ENCODE measurements at places on chromosomes 7 and 10.

DNA sequence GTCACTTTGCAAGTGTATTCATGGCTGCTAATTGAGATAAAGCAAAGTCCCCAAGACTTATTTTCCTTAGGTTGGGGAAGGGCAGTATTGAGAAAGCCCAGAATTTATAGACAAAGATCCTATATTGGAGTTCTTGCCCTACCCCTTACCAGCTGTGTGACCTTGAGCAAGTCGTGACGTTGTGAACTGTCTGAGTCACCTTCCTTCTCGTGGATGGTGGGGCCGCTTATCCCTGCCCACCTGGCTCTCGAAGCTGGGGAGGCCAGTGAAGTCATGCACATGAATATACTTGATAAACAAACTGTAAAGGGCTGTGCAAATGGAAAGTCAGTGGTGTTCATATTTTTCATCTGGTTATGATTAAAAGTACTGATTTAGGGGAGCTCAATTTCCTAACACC, 127.4 kb downstream of the TACC2 start:
- DNase-seq = no peak

- peak; percentile 36 for DNase-seq
These were observed 39.6 kb upstream of the CABCOCO1 start for GRCh38 chr10:61623161-61623560.

- DNase-seq = no peak
These were observed 10.4 kb upstream of the SMC3 start for GRCh38 chr10:110556969-110557601.

GRCh38 chr10:6052247-6053221, 9.6 kb downstream of the IL2RA start:
- DNase-seq = no peak

DNA sequence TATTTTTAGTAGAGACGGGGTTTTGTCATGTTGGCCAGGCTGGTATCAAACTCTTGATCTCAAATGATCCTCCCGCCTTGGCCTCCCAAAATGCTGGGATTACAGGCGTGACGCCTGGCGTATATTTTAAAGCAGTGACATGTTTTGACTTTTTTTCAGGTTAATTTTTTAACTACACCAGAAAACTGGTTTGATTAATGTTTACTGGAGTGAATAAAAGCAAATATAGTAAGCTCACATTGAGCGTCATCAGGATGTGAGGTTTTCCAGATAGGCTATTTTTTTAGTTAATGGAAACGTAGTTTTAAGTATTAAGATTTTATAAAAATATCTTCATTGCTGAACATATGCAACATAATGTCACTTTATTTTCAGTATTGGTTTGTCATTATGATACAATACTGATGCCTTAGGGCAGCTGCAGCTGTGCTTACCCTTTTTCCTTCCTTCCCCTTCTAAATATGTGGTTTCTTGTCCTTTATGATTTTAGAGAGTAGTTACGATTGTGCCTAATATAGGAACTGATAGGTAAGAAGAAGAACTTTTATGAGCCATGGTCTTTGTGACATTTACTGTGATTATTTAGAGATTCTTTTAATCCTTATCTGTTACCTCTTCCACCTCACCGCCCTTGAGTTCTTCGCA, 37.3 kb downstream of the TMEM60 start:
- no peak for DNase-seq

DNA sequence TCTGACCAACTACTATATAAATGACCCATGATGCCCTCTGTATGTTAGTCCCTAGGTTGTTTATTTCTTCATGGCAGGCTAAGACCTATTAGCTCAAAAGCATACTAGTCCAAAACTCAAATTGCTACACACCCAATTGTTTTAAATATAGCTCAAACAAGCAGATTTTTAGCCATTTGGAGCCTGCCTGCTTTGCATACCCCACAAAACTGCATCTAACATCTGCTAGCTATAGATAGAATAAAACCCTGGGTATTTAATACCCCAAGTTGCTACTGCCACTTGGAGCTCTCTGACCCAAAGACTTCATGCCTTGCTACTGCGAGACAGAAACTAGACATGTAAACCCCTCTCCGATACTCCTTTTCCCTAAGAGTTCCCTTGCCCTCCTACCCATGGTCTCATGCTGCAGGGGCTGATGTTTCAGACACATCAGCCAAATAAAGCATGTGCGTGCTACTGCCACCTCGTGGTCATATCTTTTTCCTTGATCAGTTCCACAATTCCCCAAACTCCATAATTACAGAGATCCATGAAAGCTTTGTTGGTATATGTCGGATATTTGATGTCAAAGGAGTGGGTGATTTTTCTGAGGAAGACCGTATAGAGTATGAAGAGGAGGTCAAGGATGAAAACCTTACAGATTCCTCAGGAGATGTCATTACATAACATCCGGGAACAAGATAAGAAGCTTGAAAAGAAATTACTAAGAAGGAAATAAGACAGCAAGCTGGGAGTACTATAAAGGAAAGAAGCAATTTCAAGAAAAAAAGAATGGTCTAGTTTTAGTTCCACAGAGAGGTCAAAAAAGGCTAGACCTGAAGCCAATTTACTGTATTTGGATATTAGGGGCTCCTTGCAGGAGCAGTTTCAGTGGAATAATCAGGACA, 386.6 kb downstream of the SH2D4B start:
- peak; percentile 12 for DNase-seq

GRCh38 chr10:52146766-52147165, 167.3 kb upstream of the DKK1 start:
- DNase-seq = peak; percentile 78

DNA sequence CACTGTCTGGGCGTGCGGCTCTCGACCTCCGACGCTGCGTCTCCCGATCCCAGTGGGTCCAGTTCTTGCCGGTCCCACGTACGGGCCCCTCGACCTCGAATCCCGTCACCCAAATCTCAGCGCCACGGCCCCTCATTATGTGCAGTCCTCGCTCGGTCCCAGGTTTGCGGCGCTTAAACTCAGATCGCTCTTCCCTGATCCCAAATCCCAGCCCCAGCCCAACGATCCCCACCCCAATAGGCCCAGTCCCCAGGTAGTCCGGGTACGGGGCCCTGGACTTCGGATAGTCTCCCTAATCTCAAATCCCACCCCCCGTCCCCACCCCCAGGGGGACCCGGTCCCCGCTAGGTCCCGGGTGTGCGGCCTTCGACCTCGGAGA, 666 bp downstream of the HNRNPF start:
- DNase-seq = no peak

DNA sequence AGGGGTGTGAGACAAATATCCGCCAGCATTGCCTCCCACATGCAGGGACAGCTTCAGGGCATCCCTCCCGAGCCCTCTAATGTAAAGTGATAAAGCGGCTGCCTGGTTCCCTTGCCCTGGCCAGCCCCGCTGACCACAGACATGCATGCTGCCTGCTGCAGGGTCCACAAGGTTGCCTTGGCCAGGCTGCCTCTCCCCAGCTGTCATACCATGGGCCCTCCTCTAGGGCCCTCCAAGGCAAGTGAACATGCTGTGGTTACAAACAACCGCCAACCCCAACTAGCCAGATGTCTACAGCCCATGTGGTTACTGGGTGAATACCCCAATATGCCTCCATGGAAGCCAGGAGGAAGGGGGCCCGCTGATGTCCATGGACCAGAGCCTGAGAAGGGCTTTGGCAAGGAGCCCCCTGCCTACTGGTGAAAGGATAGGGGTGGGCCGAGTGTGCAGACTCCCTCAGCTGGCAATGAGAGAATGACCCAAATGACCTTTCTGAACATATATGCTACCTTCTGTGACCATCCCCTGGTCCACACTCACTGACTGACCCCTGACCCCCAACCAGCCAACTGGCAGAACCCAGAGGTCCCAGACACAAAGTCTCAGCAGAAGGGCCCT, 37.4 kb downstream of the GRID1 start:
- DNase-seq = no peak

- no peak for DNase-seq
These were observed 30.4 kb downstream of the GET4 start for GRCh38 chr7:906776-907157.

GRCh38 chr10:29057822-29058331, 231.0 kb upstream of the LYZL1 start:
- DNase-seq = no peak

DNA sequence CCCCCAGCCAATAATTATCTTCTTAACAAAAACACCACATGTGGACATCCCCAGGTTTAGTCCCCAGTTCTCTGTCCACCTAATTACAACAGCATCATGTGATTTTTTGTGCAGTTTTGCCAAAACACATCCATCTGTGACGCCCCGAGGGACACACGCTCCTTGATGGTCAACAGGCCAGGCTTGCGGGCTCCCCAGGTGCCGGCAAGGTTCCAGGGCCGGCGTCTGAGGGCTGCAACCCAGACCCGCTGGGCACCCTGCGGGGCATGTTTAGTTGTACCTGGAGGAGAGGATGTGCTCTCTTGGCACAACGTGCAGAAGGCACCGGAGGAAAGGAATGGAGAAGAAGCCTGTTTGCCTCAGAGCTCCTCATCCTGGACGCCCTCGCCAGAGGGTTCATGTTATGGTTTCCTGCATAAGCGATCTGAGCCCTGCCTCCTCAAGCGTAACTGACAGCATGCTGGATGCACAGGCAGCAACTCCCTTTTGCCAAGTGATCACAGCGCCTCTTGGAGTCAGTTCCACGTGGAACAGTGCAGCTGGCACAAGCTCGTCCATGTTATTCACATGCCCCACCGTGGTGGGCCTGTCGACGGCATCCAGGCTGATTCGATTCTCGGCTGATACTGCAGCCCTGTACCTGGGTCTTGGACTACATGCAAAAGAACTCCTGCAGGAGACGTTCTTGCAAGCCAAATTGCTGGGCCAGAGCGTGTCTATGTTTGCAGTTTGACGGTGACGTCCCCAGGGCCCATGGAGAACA, 41.6 kb downstream of the JAKMIP3 start:
- DNase-seq = no peak

DNA sequence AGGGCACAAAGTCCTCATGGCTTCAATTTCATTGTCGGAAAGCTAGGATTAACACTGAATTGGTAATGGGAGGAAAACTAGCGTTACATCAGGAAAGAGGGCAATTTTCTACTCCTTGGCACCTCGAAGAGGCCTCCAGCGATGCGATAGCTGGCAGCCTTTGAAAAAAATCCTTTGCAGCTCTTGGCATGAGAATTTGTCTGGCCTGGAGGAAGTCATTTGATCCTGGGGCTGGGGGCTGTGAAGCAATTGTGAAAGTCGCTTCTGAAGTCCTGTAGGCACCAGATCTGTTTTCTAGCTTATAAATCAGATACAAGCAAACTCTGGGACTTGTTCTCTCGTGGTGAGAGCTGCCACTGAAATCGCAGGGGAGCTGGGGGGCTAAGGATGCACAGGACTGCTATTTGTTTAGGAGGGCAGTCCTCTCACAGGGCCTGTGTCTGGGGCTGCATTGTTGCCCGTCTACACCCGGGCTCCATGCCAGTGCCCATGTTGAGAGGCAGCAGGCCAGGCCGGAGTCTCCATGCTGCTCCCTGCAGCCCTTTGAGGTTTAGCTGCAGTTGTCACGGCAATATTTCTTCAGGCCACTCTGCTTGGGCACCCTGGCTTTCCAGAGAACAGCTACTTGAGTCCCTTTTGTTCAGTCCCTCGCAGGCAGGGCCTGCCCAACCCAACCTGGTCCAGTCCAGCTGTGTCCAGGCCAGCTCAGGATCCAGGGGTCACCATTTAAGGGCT, 206.8 kb upstream of the LYZL1 start:
- DNase-seq = no peak

DNA sequence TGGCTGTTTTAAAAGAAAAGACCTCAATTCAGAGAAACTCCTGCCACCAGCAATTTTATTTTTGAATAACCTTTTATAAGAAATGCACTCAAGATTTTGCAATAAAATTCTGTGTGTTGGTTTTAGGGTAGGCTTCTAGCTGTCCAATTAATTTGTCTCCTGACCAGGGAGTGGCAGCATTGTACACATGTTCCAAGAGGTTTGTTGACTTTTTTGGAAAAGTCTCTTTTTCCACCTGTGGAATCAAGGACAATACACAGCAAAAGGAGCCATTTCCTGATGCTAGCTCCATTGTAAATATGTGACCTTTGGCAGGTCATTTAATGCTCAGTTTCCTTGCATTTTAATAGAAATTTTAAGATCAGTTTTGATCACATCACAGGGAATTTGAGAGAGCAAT, 1.8 kb downstream of the GIMAP5 start:
- DNase-seq = no peak

GRCh38 chr7:12281038-12281437, 69.9 kb downstream of the TMEM106B start:
- DNase-seq = no peak

DNA sequence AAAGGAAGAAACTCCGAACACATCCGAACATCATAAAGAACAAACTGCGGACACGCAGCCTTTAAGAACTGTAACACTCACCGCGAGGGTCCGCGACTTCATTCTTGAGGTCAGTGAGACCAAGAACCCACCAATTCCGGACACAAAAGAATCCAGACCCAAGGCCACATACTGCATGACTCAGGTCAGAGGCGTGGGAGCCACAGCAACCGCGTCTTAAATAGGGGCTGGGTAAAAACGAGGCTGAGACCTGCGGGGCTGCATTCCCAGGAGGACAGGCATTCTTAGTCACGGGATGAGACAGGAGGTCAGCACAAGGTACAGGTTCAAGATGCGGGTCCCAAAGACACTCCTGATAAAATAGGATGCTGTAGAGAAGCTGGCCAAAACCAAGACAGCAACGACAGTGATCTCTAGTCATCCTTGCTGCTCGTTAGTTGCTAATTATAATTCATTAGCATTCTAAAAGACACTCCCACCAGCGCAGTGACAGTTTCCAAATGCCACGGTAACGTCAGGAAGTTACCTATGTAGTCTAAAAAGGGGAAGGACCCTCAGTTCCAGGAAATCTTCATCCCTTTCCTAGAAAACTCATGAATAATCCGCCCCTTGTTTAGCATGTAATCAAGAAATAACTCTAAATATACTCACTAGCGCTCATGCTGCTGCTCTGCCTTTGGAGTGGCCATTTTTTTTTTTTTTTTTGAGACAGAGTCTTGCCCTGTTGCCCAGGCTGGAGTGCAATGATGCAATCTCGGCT, 19.3 kb downstream of the AP5Z1 start:
- DNase-seq = no peak

DNA sequence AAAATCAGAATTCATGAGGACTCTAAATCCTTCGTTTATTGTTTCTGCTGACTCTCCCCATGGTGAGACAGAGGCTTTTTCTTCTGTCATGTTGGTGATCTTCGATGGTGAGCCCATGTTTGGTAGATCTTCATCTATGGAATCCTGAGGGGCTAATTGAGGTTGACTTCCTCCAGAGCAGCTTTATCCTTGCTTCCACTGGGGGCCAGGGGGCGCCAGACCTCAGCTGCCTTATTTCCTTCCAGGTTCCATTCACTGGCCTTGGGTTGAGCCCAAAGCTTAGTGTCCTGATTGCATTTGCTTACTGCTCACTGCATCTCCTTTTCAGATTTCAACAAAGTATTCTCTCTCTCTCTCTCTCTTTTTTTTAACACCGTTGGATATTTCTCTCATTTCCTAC, 80.7 kb downstream of the GCC1 start:
- DNase-seq = no peak

GRCh38 chr7:90951986-90952954, 312.0 kb upstream of the FZD1 start:
- peak; percentile 4 for DNase-seq

DNA sequence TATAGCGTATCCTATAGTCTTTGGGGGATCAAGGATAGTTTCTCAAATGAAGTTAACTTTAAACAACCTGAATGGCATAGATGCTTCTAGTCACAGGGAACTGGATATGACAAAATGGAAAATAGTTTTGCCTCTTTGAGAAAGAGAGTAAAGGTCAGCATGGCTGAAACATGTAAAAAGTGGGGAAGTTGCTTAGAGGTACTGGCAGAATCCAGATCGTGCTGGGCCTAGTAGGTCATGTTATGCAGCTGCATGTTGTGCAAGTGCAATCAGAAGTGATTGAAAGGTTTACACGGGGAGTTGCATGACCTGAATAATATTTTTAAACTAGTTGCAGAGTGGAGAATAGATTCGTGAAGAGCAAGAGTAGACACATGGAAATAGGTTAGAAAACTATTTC, 201.1 kb upstream of the HDAC9 start:
- no peak for DNase-seq

All from skin of body (tissue), 3 donors.